ENCODE measurements at places on chromosomes 5 and 9. TPM values are rescaled to one million over a fixed set of nuclear protein-coding genes. Genes with fewer than 3 reads are reported as not detected.

GRCh38 chr5:1200495-1201326 lies 684 bp upstream of the SLC6A19 start:
- no peak overlapping the region for H3K27ac ChIP-seq
- no peak for DNase-seq
- no peaks in the 10 kb centered on the region for H3K36me3 ChIP-seq
- H3K27me3 ChIP-seq: peaks cover 13% of the 10 kb centered on the region

DNA sequence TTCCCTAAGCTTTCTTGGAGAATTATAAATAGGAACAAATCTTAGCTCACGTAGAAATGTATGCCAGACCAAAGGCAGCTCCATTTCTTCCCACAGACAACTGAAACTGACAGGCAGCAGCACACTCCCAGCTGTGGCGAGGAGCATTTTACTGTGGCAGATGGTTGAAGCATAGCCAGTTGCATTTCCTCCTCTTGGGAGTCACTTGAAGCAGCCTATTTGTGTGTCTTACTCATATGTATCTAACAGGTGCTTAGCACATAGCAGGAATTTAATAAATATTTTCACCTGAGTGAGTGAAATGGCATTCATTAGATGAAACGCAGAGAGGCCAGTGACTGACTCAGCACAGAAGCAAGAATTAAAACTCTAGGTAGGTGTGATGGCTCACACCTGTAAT lies 12.3 kb upstream of the MTMR12 start:
- H3K36me3 ChIP-seq: no peaks in the 10 kb centered on the region
- H3K27ac ChIP-seq: no peak overlapping the region
- H3K4me1 ChIP-seq: peaks cover 3% of the 10 kb centered on the region
- H3K27me3 ChIP-seq: no peaks in the 10 kb centered on the region
- H3K4me3 ChIP-seq: no peak overlapping the region
- DNase-seq: no peak

DNA sequence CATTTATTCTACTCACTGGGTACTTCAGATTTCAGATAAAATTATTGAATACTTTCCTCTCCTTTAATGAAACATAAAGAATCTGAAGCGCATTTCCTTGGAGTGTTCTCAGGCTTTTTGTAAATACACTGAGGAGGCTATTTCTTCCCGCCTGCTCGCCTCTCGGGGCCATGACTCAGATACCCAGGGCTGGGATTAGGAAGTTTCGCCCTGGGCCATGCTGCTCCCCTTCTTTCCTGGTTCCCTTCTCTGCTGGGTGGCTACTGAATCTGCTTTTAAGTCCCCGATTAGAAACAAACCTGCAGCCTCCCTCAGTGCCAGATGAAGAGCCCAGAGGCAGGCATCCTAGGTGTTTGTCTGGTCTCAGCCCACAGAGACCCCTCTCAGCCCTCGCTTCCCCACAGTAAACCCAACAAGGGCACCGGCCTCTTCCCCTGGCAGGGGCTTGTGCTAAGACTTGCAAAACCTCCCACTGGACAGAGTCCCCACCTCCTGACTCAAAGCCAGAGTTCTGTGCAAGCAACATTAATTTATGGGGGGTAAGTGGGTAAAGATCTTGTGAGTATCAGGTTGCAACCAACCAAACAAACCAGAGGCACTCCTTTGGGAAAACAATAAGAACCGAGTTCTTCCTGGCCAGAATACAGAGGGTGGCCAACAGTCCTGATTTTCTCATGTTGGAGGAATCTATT lies 30.7 kb upstream of the IRX1 start:
- H3K4me3 ChIP-seq: no peak overlapping the region
- H3K4me1 ChIP-seq: no peaks in the 10 kb centered on the region
- no peak for DNase-seq

DNA sequence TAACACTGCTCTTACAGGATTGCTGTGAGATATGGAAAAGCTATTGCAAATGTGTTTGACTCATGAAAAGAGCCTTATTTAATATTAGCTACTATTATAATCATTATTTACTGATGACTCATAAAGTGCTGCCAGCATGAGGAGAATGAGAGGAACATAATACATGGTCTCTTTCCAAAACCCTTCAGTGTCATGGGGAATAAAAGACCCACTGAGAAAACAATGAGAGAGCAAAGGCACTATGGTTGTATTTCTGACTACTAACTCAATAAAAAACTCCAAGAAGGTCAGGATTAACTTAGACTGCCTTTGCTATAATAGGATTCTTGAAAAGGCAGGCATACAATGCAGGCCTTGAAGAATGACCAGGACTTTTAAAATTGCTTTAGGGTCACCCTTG lies 633.5 kb downstream of the DTWD2 start:
- H3K4me1 ChIP-seq: no peaks in the 10 kb centered on the region
- H3K27ac ChIP-seq: no peak overlapping the region
- no peaks in the 10 kb centered on the region for H3K36me3 ChIP-seq

GRCh38 chr5:533955-534742 lies 9.9 kb upstream of the SLC9A3 start:
- H3K36me3 ChIP-seq: no peaks in the 10 kb centered on the region
- DNase-seq: no peak
- H3K4me1 ChIP-seq: no peaks in the 10 kb centered on the region
- peaks cover 86% of the 10 kb centered on the region for H3K27me3 ChIP-seq
- no peak overlapping the region for H3K27ac ChIP-seq
- no peak overlapping the region for H3K4me3 ChIP-seq

DNA sequence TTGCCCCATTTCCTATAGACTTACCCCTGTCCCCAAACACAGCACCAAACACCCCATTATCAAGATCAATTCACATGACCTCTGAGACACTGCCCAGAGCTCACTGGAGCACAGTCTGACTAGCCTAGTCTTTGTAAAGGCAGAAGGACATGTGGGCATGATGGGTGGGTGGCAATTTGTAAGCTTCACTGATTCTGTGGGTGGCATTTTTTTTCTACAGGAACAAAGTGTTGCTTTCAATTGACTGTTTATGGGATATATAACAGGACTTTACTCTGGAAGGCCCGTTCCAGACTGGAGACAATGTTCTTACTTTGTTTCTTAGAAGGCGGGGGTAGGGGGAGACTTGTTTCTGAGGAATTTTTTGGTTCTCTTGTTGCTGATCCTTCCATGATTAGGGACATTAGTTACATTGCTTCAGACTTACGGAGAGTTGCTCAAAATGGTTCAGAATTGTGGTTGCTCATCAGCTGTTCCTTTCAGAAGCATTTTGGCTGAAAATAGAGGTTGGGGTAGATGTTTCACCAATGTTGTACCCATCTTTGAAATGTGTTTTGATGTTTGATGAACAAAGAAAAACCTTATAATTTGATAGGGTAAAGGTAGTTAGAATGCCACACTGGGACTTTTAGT lies 20.2 kb downstream of the NNT start:
- peaks cover 6% of the 10 kb centered on the region for H3K4me1 ChIP-seq
- no peak overlapping the region for H3K4me3 ChIP-seq
- no peak for DNase-seq

- peak overlapping the region; percentile 91 for H3K27ac ChIP-seq
- no peak for DNase-seq
- no peaks in the 10 kb centered on the region for H3K36me3 ChIP-seq
- H3K4me3 ChIP-seq: no peak overlapping the region
- H3K4me1 ChIP-seq: peaks cover 88% of the 10 kb centered on the region
Observed at GRCh38 chr9:98958271-98958984, 14.7 kb downstream of the COL15A1 start.

DNA sequence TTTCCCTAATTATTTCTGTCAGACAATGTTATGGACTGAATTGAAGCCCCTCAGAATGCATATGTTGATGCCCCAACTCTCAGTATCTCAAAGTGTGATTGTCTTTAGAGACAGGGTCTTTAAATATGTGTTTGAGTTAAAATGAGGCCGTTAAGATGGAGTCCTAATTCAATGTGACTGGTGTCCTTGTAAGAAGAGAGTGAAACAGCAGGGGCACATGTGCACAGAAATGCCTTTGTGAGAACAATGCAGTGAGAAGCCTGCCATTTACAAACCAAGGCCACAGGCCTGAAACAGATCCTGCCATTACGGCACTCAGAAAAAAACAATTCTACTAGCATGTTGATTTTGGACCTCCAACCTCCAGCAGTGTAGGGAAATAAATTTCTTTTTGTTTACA lies 483.0 kb upstream of the DMAC1 start:
- DNase-seq: no peak
- H3K36me3 ChIP-seq: no peaks in the 10 kb centered on the region
- H3K27ac ChIP-seq: no peak overlapping the region
- H3K27me3 ChIP-seq: no peaks in the 10 kb centered on the region

DNA sequence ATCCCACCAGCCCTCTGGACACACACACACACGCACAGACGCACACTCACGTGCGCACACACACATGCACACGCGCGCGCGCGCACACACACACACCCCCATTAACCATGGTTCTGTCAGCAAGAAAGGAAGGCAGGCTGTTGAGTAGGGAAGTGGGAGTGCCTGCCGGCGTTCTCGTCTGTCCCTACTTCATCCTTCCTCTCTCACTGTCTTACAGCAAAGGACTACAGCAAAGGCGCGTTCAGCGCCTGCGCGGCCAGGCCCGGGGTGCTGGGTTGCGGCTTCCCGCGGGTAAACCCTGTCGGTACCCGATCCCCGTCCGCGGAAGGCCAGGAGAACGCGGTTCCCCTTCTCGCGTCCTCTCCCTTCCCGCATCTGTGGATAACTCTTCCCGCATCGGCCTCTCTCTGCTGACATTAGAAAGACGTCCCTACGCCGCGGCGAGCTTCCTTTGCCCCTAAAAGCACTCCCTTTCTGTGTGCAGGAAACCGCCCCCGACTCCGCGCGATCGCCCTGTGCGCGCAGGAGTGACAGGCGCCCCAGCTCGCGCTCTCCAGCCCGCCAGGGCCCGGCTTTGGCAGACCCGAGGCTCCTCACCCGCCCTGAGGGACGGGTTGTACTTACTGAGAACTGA lies 219.2 kb downstream of the AGTPBP1 start:
- H3K4me1 ChIP-seq: no peaks in the 10 kb centered on the region
- no peak overlapping the region for H3K27ac ChIP-seq
- no peaks in the 10 kb centered on the region for H3K36me3 ChIP-seq
- H3K4me3 ChIP-seq: peak overlapping the region; percentile 37

DNA sequence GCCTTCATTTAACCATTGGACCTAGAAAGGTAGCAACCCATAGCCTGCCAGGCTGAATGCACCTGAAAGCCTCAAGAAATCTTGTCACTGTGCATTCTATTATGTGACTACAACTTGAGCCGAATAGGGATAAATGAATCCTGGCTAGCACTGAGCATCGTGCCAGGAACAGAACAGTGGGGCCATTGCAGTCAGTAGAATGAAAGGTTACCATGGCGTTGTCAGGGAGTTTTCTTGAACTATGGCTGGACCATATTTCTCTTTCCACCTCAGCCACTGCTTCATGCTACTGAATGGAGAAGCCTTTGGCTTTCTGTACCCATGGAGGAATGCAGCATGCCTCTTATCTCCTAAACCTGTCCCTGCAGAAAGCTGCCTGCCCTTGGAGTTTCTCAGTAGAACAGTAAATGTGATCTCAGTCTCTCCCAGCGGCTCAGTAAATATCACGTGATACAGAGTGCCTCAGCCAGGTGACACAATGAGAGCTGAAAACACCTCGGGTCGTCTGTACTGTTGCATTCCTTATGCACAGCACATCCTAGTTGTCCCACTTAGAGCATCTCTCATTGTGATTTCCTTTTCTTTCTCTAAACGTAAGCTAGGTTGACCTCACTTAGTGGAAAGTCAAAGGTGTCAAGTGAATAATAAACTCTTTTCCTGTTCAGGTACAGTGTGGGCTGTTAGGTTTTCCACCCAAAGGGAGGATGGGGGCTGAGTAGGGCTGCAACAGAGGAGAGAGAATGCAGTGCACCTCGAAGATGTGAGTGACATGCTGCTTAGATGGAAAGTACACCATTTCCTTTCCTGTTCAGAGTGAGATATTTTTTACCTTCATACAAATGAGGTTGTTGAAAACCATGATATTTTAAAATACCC lies 115.3 kb downstream of the MACIR start:
- DNase-seq: no peak
- H3K4me3 ChIP-seq: no peak overlapping the region
- no peaks in the 10 kb centered on the region for H3K36me3 ChIP-seq
- H3K27me3 ChIP-seq: no peaks in the 10 kb centered on the region

GRCh38 chr5:134374232-134374631 lies 2.9 kb downstream of the UBE2B start:
- H3K4me1 ChIP-seq: peaks cover 21% of the 10 kb centered on the region
- no peak overlapping the region for H3K27ac ChIP-seq
- H3K4me3 ChIP-seq: no peak overlapping the region
- H3K27me3 ChIP-seq: no peaks in the 10 kb centered on the region
- no peaks in the 10 kb centered on the region for H3K36me3 ChIP-seq

Gene IL7R
- 4.6 TPM for total RNA-seq

Gene GBA2
- total RNA-seq: 55.3 TPM

Gene TMEM250
- total RNA-seq: 30.0 TPM

Gene S100Z
- not detected for total RNA-seq
